ENCODE measurements at places on chromosomes 1 and 21. TPM values are rescaled to one million over a fixed set of nuclear protein-coding genes. Genes with fewer than 3 reads are reported as not detected.

The TINAGL1 gene
- 0.41 TPM for total RNA-seq

The PLD5 gene
- 2.4 TPM for total RNA-seq

The UAP1 gene
- total RNA-seq, result 43.9 TPM

The HOOK1 gene
- 0.12 TPM for total RNA-seq

The CITED4 gene
- 77.9 TPM for total RNA-seq

The ADAMTS4 gene
- total RNA-seq, result not detected

The PADI3 gene
- 0.86 TPM for total RNA-seq

The CHIT1 gene
- not detected for total RNA-seq

The OLFML2B gene
- 0.33 TPM for total RNA-seq

The LRRC39 gene
- 0.11 TPM for total RNA-seq

The FMO4 gene
- 0.51 TPM for total RNA-seq

The NR5A2 gene
- total RNA-seq, result 3.9 TPM

The SPRR2B gene
- total RNA-seq, result not detected

The TESK2 gene
- total RNA-seq, result 0.29 TPM

The CNR2 gene
- total RNA-seq, result not detected

The TMCC2 gene
- total RNA-seq, result 1.5 TPM

The GFI1 gene
- total RNA-seq, result 0.23 TPM

The CFAP126 gene
- total RNA-seq, result 0.23 TPM

The HORMAD1 gene
- total RNA-seq, result 9.7 TPM

The KLF17 gene
- 0.55 TPM for total RNA-seq

The THEMIS2 gene
- 0.70 TPM for total RNA-seq

The TFF2 gene
- not detected for total RNA-seq

The CRYBG2 gene
- 1.3 TPM for total RNA-seq

The RUNX3 gene
- 7.0 TPM for total RNA-seq

The ANGPTL1 gene
- not detected for total RNA-seq

The CEP350 gene
- 13.0 TPM for total RNA-seq

The ANGPTL3 gene
- total RNA-seq, result not detected

The CACHD1 gene
- total RNA-seq, result 1.4 TPM

The CD1E gene
- total RNA-seq, result not detected

The DNTTIP2 gene
- 37.5 TPM for total RNA-seq

The CSF3R gene
- total RNA-seq, result not detected

The CXADR gene
- total RNA-seq, result 17.6 TPM

The BEND5 gene
- not detected for total RNA-seq

The PRAMEF5 gene
- total RNA-seq, result not detected

The NBPF4 gene
- total RNA-seq, result 0.07 TPM

The UBASH3A gene
- total RNA-seq, result 0.30 TPM

The NME7 gene
- 35.3 TPM for total RNA-seq

The BEST4 gene
- total RNA-seq, result 0.45 TPM
